ENCODE measurements at places on chromosomes 3 and 15. TPM values are rescaled to one million over a fixed set of nuclear protein-coding genes. Genes with fewer than 3 reads are reported as not detected.

DNA sequence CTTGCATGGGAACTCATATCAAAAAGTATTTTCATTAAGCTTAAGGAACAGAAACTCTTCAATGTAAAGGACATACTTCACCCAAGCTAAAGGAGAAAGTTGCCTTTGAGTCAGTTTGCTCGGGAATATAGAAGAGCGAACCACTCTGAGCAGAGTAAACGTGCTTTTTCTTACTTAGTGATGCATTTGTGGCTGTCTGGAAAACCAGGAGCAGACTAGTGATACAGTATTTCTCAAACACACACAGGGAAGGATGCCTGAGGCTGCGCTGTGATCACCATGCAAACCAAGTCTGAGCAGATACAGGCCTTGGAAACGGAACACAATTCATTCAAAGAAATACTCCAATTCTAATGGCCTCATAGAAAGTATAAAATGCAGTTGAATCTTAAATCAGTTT is 121.0 kb upstream of the CDIN1 start:
- no peaks in the 10 kb centered on the region for H3K36me3 ChIP-seq
- H3K4me3 ChIP-seq = no peak overlapping the region
- H3K4me1 ChIP-seq = no peaks in the 10 kb centered on the region

GRCh38 chr15:58616171-58616570 is 133.3 kb downstream of the ADAM10 start:
- H3K36me3 ChIP-seq = no peaks in the 10 kb centered on the region
- H3K4me1 ChIP-seq = no peaks in the 10 kb centered on the region
- no peaks in the 10 kb centered on the region for H3K27me3 ChIP-seq
- H3K27ac ChIP-seq = no peak overlapping the region
- H3K4me3 ChIP-seq = no peak overlapping the region

- no peak overlapping the region for H3K27ac ChIP-seq
- no peaks in the 10 kb centered on the region for H3K36me3 ChIP-seq
- H3K27me3 ChIP-seq = no peaks in the 10 kb centered on the region
- no peak overlapping the region for H3K4me3 ChIP-seq
- H3K4me1 ChIP-seq = no peaks in the 10 kb centered on the region
- no peak for DNase-seq
Measured at GRCh38 chr15:60972866-60973265, 256.2 kb downstream of the RORA start.

DNA sequence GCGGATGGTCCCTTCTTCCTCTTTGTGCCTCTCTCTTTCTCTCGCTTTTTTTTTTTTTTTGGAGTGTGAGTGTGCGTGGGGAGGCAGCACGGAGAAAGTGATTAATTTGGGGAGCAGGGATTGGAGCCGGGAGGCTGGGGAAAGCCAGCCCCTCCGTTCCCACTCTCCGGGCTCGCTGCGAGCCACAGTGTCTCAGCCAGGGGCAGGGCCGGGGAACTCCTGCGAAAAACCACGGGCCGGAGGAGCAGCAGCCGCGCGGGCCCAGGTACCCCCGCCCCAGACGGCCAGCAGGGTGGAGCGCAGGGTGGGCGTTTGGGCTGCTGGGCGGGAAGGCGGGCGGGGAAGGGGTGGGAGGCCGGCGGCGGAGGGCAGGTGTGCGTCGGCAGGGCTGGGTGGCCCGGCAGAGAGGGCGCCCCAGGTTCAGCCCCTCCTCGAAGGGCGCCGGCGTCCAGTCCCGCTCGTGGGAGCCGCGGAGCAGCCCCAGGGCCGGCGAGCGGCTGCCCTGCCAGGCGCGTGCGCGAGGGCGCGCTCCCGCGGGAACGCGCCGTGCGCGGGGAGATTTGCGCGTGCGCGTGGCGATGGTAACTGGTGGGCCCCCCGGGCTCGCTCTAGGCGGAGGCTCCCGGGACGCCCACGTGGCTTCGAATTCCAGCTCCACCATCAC is 1.4 kb downstream of the CHL1 start:
- peak overlapping the region; percentile 50 for H3K4me3 ChIP-seq
- no peak for DNase-seq
- peaks cover 3% of the 10 kb centered on the region for H3K36me3 ChIP-seq
- no peak overlapping the region for H3K27ac ChIP-seq

GRCh38 chr3:39848365-39848764 is 39.0 kb downstream of the MYRIP start:
- no peak overlapping the region for H3K4me3 ChIP-seq
- DNase-seq = no peak
- no peaks in the 10 kb centered on the region for H3K36me3 ChIP-seq
- no peaks in the 10 kb centered on the region for H3K4me1 ChIP-seq

DNA sequence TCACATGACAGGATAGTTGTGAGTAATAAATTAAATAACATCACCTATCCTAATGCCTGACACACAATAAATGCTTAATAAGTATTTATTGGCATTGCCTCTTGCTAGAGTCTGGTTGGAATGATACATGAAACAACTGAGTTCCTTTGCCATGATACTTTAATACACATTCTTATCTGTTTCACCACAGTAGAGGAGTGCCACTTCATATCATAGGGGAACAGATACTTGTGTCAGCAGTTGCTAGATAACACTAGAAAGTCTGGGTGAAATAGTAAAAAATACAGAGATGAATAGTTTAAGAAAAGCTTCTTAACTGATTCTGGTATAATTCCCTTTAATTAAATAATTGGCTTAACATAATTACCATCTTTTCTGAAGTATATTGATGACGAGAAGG is 380.0 kb upstream of the GOLIM4 start:
- H3K27me3 ChIP-seq = no peaks in the 10 kb centered on the region
- no peak overlapping the region for H3K4me3 ChIP-seq
- no peak for DNase-seq
- H3K36me3 ChIP-seq = no peaks in the 10 kb centered on the region
- no peak overlapping the region for H3K27ac ChIP-seq

GRCh38 chr15:57559875-57560274 is 31.8 kb upstream of the MYZAP start:
- no peak overlapping the region for H3K4me3 ChIP-seq
- H3K27ac ChIP-seq = no peak overlapping the region
- H3K4me1 ChIP-seq = peaks cover 3% of the 10 kb centered on the region

- no peaks in the 10 kb centered on the region for H3K4me1 ChIP-seq
- no peak for DNase-seq
- no peaks in the 10 kb centered on the region for H3K36me3 ChIP-seq
- H3K27ac ChIP-seq = no peak overlapping the region
- H3K27me3 ChIP-seq = no peaks in the 10 kb centered on the region
Measured at GRCh38 chr3:158532099-158532734, 38.8 kb upstream of the MLF1 start.

DNA sequence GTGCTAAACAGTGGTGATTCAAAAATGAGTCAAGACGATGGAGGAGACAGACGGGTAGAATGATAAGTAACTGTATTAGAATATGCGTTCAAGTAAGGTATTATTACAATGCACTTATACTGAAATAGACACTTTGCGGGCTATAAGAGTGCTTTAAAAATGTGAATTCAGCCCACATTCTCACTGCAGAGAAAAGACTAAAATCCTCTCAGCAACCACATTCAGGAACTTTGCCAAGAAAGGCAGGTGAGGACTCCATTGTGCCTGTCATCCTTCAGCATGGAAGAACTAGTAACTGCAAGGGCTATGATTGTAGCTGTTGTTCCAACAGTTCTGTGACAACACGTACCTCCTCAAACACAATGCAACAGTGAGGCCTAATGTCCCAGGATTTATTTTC is 272.0 kb downstream of the RORA start:
- DNase-seq = no peak
- no peak overlapping the region for H3K27ac ChIP-seq
- no peak overlapping the region for H3K4me3 ChIP-seq
- no peaks in the 10 kb centered on the region for H3K4me1 ChIP-seq
- no peaks in the 10 kb centered on the region for H3K36me3 ChIP-seq

DNA sequence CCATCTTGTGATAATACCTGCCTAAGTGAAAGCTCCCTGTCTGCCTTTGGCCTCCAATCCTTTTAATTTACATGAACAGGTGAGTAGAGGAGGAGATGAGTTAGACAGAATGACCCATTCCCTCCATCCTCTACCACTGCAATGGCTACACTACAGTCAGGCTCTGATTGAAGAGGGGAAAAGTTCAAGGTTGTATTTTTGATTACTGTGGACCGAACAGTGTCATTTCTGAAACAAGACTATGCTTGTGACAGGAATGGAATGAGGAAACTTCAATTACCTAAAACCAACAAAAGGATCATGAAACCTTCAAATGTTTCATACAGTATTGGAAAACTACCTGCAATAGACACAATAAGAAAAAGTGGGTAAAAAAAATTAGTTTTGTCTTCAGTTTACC is 85.5 kb upstream of the GBE1 start:
- no peaks in the 10 kb centered on the region for H3K4me1 ChIP-seq
- no peak overlapping the region for H3K27ac ChIP-seq
- no peak for DNase-seq
- H3K36me3 ChIP-seq = no peaks in the 10 kb centered on the region
- H3K27me3 ChIP-seq = no peaks in the 10 kb centered on the region

- no peak for DNase-seq
- H3K36me3 ChIP-seq = no peaks in the 10 kb centered on the region
- no peaks in the 10 kb centered on the region for H3K4me1 ChIP-seq
- H3K27ac ChIP-seq = no peak overlapping the region
- no peak overlapping the region for H3K4me3 ChIP-seq
Measured at GRCh38 chr3:17717411-17717810, 25.0 kb downstream of the TBC1D5 start.

DNA sequence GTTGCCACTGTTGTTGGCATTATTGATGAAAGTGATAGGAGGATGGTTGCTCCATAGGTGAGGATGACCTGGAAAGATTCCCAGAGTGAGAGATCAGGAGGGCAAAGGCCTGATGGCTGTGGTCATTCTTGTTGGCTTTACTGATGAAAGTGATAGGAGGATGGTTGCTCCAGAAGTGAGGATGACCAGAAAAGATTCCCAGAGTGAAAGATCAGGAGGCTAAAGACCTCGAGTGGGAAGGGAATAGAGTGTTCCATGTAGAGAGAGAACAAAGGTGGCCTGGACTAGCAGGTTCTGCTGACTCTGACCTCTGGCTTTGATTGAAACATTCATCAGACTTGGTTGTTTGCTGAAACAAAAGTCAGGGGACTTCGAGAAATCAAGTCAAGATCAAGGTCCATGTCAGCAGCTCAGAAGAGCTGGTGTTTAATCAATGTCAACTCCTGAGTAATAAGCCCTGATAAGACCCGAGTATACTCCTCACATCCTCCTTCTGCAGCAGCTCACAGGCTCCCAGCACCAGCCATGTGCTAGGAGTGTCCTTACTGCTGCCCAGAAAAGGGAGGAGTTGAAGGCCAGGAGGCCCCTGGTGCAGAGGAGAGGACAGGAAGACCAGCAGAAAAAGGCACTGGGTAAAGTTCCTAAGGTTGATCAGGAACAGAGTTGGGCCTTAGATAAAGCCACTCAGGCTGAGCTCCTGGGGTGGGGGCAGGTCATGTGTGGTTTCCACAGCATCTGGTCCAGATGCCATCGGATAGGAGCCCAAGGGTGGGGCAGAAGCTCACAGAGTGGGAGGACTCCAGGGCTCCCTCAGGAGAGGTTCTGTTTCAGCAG is 19.9 kb downstream of the CYP8B1 start:
- H3K4me1 ChIP-seq = peaks cover 20% of the 10 kb centered on the region
- no peaks in the 10 kb centered on the region for H3K36me3 ChIP-seq
- DNase-seq = no peak

DNA sequence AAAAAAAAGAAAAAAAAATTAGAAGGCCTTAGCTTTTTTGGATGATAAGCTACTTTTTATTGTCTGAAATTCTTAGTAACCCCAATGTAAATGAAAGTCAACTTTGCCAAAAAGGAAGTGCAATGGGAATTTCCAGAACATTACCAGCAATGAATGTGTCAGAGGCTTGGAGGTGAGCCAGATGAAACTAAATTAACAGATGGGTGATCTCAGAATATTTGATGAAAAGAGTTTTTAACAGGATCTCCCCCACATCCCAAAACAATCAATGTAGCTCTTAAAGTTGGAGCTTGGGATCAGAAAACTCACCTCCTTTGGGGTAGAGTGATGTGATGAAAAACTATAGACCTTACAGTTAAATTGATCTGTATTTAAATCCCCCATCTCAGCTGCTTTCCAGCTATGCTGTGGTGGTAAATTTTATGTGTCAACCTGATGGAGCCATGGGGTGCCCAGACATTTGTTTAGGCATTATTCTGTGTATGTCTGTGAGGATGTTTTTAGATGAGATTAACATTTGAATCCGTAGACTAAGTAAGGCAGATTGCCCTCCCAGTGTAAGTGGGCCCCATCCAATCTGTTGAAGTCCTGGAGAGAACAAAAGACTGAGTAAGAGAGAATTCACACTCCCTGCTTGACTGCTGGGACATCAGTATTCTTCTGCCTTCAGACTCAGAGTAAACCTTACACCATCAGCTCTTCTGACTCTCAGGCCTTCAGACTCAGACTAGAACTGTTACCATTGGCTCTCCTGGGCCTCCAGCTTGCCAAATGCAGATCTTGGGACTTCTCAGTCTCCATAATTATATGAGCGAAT is 84.3 kb upstream of the TNFSF10 start:
- no peaks in the 10 kb centered on the region for H3K4me1 ChIP-seq
- DNase-seq = no peak
- no peak overlapping the region for H3K27ac ChIP-seq
- no peaks in the 10 kb centered on the region for H3K36me3 ChIP-seq
- no peaks in the 10 kb centered on the region for H3K27me3 ChIP-seq

DNA sequence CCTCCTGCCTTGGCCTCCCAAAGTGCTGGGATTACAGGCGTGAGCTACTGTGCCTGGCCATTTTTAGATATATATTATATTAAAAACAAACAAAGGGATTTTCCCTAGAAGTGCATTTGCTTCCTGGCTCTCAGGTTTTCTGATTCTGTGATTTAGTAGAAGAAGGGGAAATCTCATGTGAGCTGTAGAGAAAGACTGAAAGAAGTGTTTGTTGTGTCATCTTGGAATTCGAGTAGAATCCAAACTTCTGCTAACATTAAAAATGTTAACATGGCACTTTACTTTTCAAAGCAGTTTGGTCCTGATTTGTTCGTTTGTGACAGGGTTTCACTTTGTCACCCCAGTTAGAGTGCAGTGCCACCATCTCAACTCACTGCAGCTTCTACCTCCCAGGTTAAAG is 34.9 kb downstream of the IQGAP1 start:
- no peaks in the 10 kb centered on the region for H3K27me3 ChIP-seq
- no peaks in the 10 kb centered on the region for H3K36me3 ChIP-seq
- no peak for DNase-seq
- no peak overlapping the region for H3K27ac ChIP-seq

DNA sequence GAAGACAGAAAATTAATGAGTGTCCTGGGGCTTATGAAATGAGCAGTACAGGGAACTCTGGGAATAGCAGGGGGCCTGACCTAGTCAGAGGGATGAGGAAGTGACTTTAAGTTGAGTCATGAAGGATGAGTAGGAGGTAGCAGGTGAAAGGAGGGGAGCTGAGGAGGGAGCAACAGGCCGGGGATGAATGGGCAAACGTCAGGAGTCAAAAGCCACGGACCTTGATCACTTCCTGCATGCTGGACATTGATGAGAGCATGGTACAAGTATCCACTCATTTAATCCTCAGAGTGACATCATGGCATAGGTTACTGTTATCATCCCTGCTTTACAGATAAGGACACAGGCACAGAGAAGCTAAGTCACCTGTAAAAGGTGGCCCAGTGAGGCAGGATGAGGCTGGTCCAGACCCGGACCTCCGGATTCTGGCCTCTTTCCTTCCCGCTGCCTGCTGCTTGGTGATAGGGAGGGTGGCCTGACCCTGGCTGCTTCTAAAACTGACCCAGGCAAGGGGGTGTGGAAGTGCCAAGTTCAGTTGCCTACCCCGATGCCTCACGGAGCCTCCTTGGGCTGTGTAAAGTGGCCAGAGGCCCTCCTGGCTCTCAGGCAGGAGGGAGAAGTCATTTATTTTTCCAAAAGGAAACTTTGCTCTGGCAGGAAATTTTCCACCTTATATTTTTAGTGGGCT is 7.6 kb downstream of the CORO2B start:
- no peaks in the 10 kb centered on the region for H3K4me1 ChIP-seq
- no peaks in the 10 kb centered on the region for H3K27me3 ChIP-seq
- no peaks in the 10 kb centered on the region for H3K36me3 ChIP-seq
- H3K4me3 ChIP-seq = no peak overlapping the region

P3H2 gene
- 66.1 TPM for total RNA-seq

CLDN16 gene
- total RNA-seq = 0.84 TPM

LPCAT4 gene
- 9.0 TPM for total RNA-seq

CLDN11 gene
- 4.5 TPM for total RNA-seq
